ENCODE measurements at places on chromosomes 3 and 15.

- no peak for DNase-seq
Measured at GRCh38 chr15:70512772-70513362, 250.5 kb downstream of the UACA start.

- DNase-seq = no peak
Measured at GRCh38 chr3:72338082-72338941, 509.9 kb downstream of the SHQ1 start.

- no peak for DNase-seq
Measured at GRCh38 chr15:46177219-46177618, 542.4 kb downstream of the SQOR start.

DNA sequence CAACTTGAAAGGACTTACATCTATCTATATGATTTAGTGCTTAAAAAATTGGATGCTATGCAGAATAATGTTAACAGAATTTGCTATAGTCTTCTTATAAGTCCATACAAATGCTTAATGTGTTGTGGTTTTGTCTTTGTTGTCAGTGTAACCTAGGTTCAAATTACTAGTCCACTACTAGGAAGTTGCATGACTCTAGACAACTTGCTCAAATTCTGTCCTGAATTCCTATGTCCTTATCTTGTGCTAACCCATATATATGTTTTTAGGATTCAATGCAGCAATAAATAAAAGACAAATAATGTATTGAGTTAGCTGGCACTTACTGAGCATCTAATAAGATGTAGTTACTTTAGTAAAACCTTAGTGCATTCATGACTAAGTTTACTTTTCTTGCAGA lies 276.5 kb upstream of the KCNMB2 start:
- no peak for DNase-seq

GRCh38 chr3:59820352-59820934 lies 770.6 kb upstream of the CFAP20DC start:
- DNase-seq = no peak

DNA sequence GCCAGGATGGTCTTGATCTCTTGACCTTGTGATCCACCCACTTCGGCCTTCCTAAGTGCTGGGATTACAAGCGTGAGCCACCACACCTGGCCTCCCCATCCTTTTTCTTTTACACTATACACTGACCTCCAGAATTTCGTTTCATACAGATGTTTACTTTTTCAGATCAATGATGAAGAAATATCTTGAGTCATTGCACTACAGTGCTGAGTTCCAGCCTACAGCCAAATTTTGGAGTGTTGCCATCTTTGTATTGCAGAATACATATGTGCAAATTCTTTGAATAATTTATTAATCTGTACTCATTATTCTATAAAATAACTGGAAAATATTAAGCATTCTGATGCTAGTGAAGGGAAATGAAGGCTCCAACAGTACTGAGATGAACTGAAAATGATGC lies 12.5 kb downstream of the ZPLD1 start:
- DNase-seq = no peak

DNA sequence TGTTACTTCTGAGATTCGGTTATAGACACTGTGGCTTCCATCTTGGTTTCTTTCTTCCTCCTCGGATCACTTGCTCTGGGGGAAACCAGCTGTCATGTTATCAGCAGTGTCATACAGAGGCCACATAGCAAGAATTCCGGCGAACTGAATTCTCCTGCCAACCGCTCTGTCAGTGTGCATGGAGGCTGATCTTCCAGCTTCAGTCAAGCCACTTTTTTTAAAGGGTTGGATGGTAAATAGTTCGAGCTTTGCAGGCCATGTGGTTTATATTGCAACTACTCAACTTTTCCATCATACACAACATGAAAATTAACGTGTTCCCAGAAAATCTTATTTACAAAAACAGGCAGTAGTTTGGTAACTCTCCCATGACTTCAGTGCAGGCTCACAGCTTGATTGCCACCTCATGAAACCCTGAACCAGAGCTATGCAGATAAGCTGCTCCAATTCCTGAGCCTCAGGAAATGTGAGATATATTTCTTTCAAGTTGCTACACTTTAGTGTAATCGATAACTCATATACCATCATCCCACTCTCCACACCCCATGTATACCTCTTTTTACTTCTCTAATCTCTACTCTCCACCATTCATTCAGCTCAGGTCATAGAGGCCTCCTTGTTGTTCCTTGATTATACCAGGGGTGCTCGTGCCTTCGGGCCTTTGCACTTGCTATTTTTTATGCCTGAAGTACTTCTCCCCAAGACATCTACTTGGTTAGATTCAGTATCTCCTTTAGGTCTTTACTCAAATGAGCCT lies 7.2 kb downstream of the RPL22L1 start:
- no peak for DNase-seq

DNA sequence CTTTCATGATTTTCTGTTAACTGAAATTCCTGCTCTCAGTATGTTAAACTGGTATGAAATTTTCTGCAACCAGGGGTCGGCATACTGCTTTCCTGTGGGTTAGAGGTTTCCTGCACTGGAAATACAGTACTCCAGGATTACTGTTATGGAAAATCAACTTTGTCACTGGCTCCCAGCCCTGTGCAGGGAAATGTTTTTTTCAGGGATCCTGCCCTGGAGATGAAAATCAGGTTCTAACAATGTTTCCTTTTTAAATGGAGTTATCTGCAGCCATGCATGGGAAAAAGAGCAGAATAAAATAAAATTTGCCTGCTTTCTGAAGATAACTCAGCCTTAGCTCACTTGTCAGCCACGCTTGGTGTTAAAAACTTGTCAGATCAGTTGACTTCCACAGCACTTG lies 220.4 kb downstream of the IL5RA start:
- no peak for DNase-seq

GRCh38 chr15:36803773-36804172 lies 224.3 kb downstream of the CDIN1 start:
- no peak for DNase-seq

- no peak for DNase-seq
Measured at GRCh38 chr3:106092792-106093191, 224.0 kb upstream of the CBLB start.

DNA sequence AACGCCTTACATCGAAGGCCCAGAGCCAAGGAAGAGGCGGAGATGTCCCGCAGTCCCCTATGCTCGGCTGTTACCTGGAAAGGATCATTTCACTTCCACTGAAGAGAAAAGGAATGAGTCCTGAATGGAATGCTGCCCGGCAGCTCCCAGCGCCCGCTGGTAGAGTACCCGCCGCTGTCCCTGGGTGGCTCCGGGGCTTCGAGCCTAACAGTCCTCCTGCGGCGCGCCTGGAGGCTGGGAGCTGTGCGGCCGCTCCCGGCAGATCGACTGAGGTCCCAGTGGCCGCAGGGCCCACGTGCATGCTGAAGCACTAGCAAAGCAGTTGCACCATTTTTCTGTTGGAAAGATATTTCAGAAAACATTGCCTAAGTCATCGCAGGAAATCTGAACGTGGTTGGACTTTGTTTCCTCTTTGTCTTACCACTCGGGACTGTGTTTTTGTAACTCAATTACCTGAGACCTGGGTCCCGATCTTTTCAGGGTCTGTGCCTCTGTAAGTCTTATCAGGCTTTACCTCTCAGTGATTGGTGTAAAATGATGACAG lies 984 bp downstream of the RNU6-1 start:
- no peak for DNase-seq

- DNase-seq = no peak
Measured at GRCh38 chr3:187207624-187208023, 10.3 kb downstream of the RTP1 start.

DNA sequence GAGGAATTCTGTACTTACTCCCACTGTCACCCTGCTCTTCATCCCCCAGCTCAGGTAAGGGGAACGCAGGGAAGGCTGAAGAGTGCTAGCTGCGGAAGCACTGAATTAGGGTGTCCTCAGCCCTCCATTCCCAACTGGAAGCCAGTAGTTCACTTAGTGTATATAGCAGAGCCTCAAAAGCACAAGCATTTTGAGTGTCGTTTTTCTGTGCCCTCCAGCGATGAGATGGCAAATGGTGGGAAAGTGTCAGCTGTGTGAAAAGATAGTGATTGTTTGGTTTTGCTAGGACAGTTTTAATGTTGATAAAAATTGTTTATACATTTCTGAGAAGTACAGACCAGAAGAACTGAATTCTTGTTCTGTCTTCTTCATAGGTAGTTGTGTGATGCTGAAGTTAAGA lies 10.8 kb downstream of the MRPS22 start:
- no peak for DNase-seq

All from activated CD8-positive, alpha-beta memory T cell treated with anti-CD3 and anti-CD28 coated beads for 1 hour (primary cell).